ENCODE measurements at places on chromosomes 7 and 10. TPM values are rescaled to one million over a fixed set of nuclear protein-coding genes. Genes with fewer than 3 reads are reported as not detected.

Gene TMEM254
- 5.3 TPM for total RNA-seq

Gene UMAD1
- 5.2 TPM for total RNA-seq

Gene CDHR1
- not detected for total RNA-seq

Gene PRR15
- 0.48 TPM for total RNA-seq

Gene GRM3
- total RNA-seq, result not detected

Gene HKDC1
- not detected for total RNA-seq

Gene OR9A2
- total RNA-seq, result not detected

Gene CALN1
- not detected for total RNA-seq

Gene ZNF33B
- total RNA-seq, result 20.3 TPM

Gene TRPV5
- total RNA-seq, result 0.10 TPM

Gene GPER1
- total RNA-seq, result 2.3 TPM
